ENCODE measurements at places on chromosomes 3 and 15.

DNA sequence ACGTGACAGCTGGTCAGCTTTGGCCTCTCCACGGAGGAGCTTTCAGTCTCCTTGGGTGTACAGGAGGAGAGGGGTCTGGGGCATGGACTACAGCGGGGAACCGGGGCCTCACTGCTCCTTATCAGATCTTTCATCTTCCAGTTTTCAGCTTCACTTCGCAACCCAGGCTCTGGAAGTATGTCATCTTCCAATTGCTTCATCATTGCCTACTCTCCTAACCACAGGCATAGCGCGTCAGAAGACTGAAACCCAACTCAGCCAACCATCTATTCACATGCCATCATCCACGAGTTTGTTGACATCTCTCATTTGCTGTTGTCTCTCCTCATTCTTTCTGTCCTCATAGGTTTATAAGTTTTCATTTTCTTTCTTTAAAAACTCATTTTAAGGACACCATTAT, 119.5 kb downstream of the MYLK start:
- no peak for DNase-seq

DNA sequence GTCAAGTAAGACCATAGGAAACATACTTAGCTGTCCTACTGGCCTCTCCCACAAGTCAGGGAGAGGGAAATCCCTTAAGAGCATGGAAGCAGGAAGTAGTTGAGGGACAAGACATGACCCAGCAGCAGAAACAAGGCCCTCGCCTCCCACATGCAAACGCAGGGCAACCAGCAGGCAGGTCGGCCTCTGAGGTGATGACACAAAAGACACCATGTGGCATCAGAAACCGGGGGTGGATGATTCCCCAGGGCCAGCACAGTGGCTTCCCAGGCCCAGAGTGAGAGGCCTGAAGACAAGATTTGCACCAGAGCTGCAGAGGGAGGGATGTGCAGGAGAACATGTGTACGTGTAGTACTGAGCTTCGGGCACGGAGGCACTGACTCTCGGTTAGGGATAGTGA, 26.3 kb downstream of the PXYLP1 start:
- DNase-seq: no peak

DNA sequence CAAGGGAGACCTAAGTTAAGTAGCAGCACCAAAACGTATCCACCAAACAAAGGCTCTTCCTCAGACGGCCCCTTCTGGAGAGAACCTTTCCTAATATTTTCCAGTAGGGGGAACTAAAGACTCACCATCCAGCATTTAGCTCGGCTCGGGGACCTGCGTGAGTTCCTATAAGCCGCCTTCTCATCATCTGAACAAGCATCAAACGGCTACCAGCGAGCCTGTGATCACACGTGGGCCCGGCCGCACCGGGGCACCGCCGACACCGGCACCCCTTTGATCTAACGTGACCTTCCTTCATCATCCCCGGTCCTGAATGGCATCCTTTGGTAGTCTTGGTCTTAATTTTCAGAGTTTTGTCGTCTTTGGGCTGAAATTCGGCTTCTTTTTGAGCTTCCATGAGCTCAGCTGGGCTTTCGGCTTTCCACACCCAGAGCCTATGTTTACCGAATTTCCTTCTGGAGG, 1.4 kb upstream of the ROBO2 start:
- DNase-seq: peak; percentile 91

GRCh38 chr15:100862162-100862561, 17.5 kb upstream of the ALDH1A3 start:
- DNase-seq: no peak

- no peak for DNase-seq
These were observed 25.5 kb downstream of the FAN1 start for GRCh38 chr15:30929064-30929669.

DNA sequence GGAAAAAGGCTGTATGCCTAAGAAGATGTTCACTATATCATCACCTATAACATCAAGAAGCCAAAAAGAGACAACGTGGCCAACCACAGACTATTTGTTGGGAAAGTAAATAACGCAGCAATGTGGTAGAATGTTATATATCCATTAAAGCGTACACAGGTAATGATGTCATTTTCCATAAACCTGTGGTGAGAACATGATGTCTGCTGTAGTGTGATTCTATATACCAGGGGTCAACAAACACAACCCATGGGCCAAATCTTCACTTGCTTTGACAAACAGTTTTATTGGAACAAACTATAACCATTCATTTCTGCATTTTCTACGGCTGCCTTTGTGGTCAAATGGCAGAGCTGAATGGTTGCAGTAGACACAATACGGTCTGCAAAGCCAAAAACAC, 160.6 kb downstream of the STT3B start:
- DNase-seq: no peak

DNA sequence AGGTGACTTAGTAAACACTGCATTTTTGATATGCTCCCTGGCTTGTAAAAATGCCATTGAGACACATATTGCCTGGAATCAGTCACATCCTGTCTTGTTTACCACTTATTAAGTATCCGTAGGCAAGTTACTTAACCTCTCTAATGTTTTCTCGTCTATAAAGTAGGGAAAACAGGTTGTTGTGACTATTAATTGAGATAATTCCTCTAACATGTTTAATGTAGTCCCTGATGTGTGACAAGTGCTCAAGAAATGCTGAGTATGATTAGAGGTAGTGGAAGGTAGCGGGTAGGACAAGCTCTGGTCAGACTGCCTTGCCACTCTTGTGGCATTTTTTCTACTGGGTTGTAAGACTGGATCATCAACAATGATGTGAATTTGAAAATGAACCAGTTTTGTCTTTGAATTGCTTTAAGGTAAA, 54.1 kb downstream of the NFKBIZ start:
- DNase-seq: peak; percentile 25

- DNase-seq: no peak
These were observed 11.1 kb downstream of the SLC27A2 start for GRCh38 chr15:50192926-50193620.

- no peak for DNase-seq
These were observed 418.4 kb upstream of the RARB start for GRCh38 chr3:25009665-25010064.

DNA sequence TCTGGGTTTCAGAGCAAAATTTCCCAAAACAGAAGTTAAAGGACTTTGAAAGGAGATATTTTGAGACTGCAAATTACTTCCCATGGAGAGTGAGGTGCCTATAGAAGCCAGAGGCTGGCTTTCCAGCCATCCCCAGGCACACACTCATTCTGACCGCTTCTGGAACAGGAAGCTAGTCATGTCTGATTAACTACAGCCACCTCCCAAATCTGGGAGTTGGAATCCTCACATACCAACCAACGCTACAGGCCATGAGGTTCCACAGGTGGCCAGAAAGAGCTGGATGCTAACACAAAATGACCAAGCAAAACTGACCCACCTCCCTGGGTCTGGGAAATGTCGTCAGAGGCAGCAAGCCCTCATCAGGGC, 87.2 kb downstream of the SNRK start:
- DNase-seq: no peak

DNA sequence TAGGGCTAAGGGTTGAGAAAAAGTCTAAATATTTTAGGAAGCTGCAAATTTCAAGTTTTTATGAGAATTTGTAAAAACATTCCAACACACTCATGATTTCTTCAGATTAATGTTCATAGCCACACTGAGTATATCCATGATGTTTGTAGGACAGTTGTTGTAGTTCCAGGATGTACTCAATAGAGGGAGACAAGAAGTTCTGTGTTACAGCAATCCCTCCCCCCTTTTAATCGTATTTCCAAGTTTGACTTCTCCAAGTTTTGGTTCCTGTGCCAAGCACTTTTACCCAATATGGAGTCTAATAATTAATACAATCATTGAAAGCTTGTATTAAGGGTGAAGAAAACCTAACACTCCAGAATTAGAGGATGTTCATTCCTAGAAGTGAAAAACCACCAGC, 143.4 kb downstream of the FEZF2 start:
- DNase-seq: no peak

- DNase-seq: no peak
These were observed 427.3 kb upstream of the ZNF717 start for GRCh38 chr3:76212679-76213078.

DNA sequence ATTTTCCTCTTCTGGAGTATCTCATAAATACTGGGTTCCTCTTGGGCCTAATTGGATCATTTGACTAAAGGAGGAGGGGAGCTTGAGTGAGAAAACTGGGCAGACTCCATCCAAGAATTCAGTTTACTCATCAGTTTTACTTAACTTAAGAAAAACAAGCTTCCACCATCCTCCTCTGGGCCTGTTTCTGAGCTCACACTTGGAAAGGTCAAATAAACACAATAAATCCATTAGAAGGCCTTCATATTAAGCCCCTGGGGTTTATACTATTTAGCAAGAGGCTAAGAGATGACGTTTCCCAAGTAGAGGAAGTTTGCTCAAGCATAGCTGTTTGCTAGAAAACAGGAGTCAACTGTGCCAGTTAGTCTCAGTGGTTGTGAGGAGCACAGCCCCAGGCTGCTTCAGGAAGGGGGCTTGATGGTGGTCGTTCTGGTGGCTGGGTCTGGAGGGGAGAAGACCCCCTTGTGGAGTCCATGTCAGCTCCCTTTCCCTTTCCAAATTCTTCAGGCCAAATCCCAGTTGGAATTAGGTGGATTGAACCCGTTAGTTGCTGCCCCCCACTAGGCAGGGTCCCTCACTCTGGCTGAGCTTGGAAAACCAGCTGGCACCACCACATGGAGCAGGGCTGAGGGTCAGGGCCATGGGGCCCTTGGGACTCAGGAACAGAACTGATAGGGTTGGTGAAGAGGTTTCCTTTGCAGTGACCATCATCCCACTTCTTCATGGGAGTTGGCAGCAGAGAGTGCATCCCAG, 64.8 kb downstream of the SPSB4 start:
- peak; percentile 78 for DNase-seq

GRCh38 chr3:149120051-149120972, 9.1 kb upstream of the HPS3 start:
- peak; percentile 74 for DNase-seq

- DNase-seq: no peak
These were observed 34.3 kb downstream of the IRAK2 start for GRCh38 chr3:10198761-10199649.

GRCh38 chr3:98807561-98807960, 44.4 kb downstream of the ST3GAL6 start:
- no peak for DNase-seq

GRCh38 chr3:20235796-20236195, 49.8 kb upstream of the SGO1 start:
- DNase-seq: no peak

- DNase-seq: no peak
These were observed 44.9 kb downstream of the ATP1B3 start for GRCh38 chr3:141921316-141921715.

GRCh38 chr3:179615458-179616173, 11.0 kb downstream of the NDUFB5 start:
- no peak for DNase-seq

- DNase-seq: no peak
These were observed 83.9 kb upstream of the DCBLD2 start for GRCh38 chr3:98985431-98985830.

DNA sequence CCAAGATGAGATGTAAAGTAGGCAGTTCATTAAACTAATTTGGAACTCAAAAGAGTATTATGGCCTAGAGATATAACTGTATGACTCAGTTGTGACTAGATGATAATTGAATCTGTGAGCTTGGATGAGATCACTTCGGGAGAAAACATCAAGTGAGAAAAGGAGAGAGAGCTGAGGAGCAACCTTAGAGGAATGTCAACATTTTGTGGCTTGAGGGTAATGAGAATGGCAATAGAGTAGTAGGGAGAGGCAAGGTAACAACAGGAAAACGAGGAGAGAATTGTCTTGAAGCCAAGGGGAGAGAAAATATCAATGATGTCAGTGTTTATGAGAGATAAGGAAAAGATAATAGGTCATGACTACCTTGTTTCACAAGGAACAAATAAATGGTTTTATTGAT, 580.2 kb downstream of the NLGN1 start:
- DNase-seq: no peak

GRCh38 chr15:79798311-79798710, 98.5 kb downstream of the MTHFS start:
- no peak for DNase-seq

GRCh38 chr3:161028555-161029153, 76.5 kb downstream of the B3GALNT1 start:
- no peak for DNase-seq

GRCh38 chr3:33779751-33780150, 18.7 kb upstream of the PDCD6IP start:
- no peak for DNase-seq

DNA sequence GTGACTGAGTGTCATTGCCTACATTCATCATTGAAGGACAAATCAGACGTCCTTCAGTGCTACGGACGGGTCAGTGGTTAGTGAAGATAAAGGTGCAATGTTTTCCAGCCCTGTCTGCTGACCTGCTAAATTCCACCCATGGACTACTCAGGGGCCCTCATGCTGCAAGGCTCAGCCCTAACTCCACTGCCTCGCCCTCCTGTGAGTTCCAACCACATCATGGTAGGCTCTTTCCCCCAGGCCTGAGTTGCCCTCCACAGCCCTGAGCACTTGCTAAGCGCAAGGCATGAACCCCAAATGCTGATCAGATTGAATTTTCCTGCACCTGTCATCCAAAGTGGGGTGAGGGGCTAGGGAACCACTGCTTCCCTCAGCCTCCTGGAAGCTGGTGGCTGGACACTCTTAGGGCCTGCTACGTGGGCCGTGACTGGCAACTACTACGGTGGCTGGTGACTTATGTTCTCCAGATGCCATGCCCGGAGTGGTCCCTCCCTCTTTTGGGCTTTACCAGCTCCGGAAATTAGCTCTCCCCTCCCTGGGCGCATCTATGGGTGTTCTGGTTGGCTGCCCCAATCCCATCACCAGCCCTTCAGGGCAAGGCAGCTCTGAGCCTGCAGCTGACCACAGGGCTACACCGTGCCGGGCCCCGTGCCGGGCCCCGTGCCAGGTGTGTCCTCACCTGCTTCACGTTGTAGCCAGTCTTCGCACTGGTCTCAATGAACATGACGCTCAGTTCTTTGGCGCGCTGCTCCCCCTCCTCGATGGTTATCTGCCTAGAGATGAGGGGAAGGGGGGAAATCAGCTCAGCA, 32.1 kb downstream of the SRPRB start:
- DNase-seq: no peak

GRCh38 chr3:64856977-64857516, 169.2 kb upstream of the ADAMTS9 start:
- DNase-seq: peak; percentile 76

GRCh38 chr3:125194849-125195601, 17.5 kb downstream of the SLC12A8 start:
- peak; percentile 17 for DNase-seq

DNA sequence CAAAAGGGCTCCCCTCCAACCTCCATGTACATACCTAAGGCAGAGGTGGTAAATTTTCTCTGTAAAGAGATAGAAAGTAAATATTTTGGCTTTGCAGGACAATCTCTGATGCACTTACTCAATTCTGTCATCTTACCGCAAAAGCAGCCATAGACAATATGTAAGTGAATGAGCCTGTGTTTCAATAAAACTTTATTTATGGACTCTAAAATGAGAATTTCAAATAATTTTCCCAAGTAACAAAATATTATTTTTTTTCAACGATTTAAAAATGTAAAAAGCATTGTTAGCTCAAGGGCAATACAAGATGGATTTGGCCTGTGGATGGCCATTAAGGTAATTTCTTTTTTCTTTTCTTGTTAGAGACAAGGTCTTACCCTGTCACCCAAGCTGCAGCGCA, 44.7 kb downstream of the SHQ1 start:
- no peak for DNase-seq
